GM18507 (cell line): ENCODE measurements at places on chromosomes 1 and 21.

DNA sequence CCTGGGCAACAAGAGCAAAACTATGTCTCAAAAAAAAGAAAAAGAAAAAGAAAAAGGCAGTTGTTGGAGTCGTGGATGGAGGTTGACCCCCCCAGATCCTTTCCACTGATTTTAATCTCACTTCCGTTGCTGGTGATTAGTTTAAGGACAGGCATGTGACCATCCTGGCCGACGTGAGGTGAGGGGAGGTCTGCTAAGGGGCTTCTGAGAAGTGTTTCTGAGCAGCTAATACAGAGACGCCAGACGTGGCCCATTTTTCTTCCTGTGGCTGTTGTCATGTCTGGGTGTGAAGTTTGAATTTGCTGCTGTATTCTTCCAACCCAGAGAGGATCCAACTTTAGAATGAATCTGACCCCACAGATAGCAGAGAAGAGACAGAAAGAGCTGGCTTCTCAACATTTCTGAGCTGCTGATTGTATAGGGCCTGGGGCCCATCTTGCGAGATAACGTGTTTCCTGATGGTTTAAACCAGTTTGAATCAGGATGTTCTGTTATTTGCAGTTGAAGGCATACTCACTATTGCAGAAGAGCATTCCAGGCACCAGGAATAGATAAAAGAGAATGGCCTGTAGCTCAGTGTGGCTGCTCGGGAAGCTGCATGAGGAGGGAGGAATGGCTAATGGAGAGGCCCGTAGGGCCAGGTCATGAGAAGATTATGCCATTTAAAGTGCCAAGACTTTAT is 22.8 kb upstream of the SSBP3 start:
- no peak for DNase-seq

DNA sequence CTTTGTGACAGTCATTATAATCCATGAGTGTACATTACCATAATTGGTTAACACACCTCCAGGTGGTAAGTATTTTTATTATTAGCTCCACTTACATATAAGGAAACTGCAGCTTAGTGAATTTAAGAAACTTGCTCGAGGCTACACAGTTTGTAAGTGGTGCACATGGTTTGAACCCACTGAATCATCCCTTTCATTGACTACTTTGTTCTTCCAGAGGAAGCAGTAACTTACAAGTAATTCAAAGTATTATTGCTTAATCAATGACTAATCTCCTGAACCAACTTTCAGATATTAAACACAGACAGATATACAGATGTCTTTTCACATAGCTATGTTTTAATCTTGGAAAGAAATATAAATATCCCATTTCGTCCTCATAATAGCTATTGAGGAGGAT is 18.7 kb upstream of the CLDN8 start:
- no peak for DNase-seq

GRCh38 chr1:198493329-198493728 is 47.2 kb downstream of the ATP6V1G3 start:
- DNase-seq = no peak

DNA sequence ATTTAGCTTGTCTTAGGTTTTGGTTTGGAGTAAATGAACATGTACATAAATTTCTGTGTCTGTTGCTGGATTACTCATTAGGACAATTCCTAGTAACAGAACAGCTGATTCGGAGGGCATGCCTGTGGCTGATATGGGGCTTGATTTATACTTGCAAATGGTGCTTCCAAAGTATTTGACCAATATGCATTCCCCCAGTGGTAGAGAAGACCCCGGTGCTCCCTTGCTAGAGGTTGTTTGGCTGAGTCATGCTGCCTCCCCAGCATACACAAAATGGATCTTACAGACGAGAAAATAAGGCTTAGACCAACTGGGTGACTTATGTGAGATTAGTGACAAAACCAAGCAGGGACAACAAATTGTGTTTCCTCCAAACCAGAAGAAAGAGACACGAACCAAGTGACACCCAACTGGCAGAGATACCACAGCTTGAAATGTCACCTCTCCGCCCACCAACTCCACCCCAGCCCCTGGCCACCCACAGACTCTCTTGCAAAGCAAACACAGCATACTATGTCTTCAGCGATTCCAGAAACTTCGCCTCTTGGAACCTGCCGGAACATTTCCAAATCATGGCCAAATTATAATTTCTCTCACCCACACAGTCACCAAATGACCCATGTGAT is 75.9 kb upstream of the ETS2 start:
- no peak for DNase-seq

GRCh38 chr1:10620776-10621175 is 146.0 kb downstream of the PEX14 start:
- DNase-seq = no peak

DNA sequence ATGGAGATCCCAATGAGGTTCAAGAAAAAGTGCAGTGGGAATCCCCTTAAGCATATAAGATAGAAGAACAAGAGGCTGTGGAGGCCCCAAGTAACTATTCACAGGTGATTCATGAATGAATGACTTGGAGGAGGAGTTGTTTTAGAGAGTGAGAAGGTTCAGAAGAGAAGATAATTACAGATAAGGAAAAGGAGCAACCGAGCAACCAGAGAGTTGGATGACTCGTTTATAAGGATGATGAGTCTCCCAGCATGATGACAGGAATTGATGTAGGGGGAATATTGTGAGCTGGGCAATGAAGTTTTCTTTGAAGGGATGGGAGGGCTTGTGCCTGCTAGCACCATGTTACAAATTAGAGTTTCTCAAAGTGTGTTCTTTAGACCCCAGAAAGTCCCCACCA is 9.8 kb downstream of the C8A start:
- no peak for DNase-seq

DNA sequence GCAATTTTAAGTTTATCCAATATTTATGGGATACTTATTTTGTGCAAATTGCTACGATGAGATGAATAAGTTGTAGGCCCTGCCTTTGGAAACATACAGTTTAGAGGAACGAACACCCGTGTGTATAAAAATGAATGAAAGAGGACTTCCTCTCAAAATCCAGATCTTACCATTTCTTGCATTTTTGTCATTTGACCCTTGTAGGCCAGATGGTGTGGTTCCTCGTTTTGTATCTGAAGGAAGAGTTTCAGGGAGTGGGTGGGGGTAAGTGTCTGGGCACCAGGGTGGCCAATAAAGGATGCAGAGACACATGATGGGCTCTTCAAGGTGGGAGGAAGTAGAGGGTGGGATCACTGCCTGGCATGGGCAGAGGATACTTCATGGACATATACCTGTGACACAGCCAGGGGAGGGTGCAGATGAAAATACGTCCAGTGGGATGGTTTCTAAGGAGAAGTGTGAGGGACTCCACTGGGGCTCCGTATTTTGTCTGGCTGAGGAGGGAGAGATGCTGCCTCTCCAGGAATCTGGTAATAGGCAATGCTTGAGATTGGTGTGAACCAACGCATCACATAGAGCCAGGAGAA is 14.4 kb downstream of the MAPKAPK2 start:
- no peak for DNase-seq

- DNase-seq = no peak
Measured at GRCh38 chr1:119787776-119788175, 19.1 kb upstream of the HMGCS2 start.

GRCh38 chr21:42406866-42407265 is 3.2 kb downstream of the UBASH3A start:
- DNase-seq = no peak

- DNase-seq = no peak
Measured at GRCh38 chr1:10724948-10725847, 71.2 kb downstream of the CASZ1 start.

DNA sequence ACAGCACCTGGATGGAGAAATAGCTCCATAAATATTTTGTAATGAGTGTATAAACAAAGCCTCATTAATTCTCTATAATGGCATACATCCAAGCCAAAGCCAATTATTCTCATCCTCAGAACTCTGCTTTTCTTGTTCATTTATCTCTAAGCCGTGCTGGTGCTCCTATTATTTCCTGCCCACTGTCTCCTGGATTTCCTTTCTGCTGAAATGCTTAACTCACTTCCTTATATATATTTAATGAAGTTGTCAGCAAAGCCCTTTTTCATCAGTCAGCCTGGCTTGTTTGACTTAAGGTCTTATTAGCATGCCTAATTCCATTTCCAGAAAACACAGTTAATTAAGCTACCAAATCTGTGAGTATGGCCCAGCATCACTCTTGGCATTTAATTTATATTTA is 93.4 kb downstream of the SLC25A24 start:
- DNase-seq = no peak

GRCh38 chr1:102120910-102121309 is 124.2 kb upstream of the OLFM3 start:
- no peak for DNase-seq

- DNase-seq = no peak
Measured at GRCh38 chr1:233993651-233994050, 89.2 kb downstream of the SLC35F3 start.

- no peak for DNase-seq
Measured at GRCh38 chr1:26772687-26773086, 15.1 kb upstream of the PIGV start.

DNA sequence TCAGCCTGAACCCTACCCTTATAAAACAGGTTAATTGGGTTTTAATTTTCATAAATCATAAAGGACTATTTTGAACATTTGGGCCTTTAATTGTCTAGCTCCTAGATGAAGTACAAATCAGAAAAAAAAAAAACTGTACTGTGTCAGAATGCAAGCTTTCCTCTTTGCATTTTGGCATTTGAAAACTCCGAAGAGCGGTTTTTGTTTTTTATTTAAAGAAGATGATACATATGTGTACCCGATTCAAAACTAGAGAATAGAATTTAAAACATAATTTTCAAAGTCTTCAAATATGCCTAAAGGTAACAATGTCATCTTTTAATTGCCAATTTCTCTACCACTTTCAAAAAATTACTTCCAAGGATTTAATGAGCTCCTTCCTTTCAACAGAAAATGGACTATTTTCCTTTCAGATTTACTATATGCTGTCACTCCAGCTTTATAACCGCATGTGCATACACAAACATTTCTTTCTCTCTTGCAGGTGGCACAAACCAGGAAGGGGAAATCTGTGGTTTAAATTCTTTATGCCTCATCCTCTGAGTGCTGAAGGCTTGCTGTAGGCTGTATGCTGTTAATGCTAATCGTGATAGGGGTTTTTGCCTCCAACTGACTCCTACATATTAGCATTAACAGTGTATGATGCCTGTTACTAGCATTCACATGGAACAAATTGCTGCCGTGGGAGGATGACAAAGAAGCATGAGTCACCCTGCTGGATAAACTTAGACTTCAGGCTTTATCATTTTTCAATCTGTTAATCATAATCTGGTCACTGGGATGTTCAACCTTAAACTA is 33.7 kb downstream of the MRPL39 start:
- DNase-seq = no peak

DNA sequence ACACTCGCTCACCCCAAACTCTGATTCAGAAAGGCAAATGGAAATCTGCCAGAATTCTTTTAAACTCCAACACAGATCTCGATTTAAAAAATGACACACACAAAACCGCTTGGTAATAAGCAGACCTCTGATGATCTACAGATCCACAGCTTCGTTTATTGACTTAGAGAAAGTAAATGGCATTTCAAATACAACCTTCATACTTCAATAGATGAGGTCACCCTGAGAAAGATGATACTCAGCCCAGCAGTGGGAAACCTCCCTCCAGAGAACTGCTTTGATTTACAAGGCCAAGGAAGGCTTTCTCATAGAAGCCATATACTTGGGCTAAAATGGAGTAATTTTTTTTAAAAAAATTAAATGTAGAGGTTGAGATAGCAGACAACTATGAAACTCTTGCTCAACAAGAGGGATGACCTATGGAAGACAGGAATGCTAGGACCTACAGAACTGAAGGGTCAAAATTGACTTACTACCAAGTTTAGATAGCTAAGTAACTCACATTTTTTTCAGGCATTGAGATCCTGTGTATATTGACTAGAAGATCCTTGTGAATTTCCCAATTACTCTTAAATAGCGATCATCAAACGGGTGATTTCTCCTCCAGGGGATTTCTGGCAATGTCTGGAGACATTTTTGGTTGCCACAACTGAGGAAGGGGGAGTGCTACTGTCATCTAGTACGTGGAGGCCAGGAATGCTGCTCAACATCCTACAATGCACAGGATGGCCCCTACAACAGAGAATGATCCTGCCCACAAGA is 143.9 kb downstream of the CLIC6 start:
- no peak for DNase-seq

DNA sequence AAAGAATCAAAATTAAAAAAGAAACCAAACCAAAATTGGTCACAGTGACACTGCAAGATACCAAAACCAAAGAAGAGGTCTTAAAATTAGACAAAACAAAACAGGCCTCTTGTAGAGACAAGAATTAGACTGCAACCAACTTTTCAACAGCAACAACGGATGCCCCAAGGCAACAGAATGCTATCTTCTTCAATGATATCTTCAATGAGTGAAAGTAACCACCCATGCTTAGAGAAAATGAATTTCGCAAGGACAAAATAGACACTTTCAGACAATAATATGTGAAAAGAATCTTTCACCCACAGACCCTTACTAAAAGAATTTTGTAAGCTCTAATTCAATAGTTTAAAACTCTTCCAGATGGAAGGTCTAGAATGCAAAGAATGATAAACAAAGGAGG is 41.7 kb downstream of the USP48 start:
- no peak for DNase-seq

- DNase-seq = no peak
Measured at GRCh38 chr1:199322278-199322677, 683.4 kb downstream of the PTPRC start.

DNA sequence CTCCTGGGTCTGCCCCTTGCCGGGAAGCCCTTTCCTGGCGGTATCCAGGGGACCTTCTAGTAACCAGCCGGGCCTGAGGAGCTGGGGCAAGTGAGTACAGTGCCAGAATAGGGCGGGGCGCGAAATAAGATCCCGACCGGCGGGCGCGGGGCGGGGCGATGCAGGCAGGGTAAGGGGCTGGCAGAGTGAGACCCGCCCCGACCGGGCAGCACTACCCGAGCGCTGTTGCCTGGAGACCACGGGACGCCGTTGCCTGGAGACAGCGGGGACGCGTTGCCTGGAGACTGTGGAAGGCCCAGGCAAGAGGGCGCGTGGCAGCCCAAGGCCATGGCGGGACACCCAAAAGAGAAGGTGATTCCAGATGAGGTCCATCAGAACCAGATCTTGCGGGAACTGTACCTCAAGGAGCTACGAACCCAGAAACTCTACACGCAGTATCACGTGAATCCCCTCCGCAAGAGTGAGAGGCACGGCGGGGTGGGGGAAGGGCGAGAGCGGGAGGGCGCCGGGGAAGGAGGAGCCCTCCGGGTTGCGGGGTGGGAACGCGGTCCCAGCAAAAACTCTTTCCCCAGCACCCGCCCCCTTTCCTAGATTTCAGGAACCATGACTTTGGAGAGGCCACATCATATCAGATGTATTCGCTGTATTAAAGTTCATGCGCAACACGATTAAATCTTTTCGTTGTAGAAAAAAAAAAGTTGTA is 24.3 kb downstream of the EBNA1BP2 start:
- DNase-seq = no peak

GRCh38 chr1:226350519-226350865 is 41.5 kb upstream of the LIN9 start:
- no peak for DNase-seq

DNA sequence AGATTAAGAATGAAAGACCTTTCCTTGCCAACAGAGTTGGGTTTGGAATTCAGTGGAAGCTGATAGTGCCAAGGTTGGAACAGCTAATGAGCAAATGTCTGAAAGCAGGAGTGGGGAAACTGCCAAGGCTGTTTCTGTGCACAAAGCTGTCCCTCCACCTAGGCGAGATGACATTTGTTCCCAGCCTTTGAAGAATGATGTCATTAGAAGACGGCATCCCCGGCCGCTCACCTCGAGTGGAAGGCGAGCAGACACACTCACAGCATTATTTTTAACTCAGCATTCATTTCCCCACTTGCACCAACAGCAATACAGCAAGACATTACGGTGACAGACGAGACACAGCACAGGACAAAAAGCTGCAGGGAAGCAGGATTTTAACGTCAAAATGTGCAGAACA is 463.9 kb downstream of the PCP4 start:
- DNase-seq = no peak

GRCh38 chr1:47257224-47257623 is 25.2 kb upstream of the TAL1 start:
- no peak for DNase-seq
